Mesenteric fat pad (tissue), 1 donor: ENCODE measurements at places on chromosomes 16 and 17. TPM values are rescaled to one million over a fixed set of nuclear protein-coding genes. Genes with fewer than 3 reads are reported as not detected.

The DDX52 gene
- total RNA-seq = 19.4 TPM

The CDH3 gene
- 0.51 TPM for total RNA-seq

The MAF gene
- 100 TPM for total RNA-seq

The LRRC46 gene
- not detected for total RNA-seq

The B3GNT9 gene
- 14.0 TPM for total RNA-seq

The POLR2C gene
- 42.9 TPM for total RNA-seq

The CARD14 gene
- not detected for total RNA-seq

The KCNAB3 gene
- total RNA-seq = 1.3 TPM

The TBX21 gene
- total RNA-seq = 0.35 TPM

The CDR2L gene
- total RNA-seq = 29.9 TPM

The SYNGR3 gene
- total RNA-seq = not detected

DNA sequence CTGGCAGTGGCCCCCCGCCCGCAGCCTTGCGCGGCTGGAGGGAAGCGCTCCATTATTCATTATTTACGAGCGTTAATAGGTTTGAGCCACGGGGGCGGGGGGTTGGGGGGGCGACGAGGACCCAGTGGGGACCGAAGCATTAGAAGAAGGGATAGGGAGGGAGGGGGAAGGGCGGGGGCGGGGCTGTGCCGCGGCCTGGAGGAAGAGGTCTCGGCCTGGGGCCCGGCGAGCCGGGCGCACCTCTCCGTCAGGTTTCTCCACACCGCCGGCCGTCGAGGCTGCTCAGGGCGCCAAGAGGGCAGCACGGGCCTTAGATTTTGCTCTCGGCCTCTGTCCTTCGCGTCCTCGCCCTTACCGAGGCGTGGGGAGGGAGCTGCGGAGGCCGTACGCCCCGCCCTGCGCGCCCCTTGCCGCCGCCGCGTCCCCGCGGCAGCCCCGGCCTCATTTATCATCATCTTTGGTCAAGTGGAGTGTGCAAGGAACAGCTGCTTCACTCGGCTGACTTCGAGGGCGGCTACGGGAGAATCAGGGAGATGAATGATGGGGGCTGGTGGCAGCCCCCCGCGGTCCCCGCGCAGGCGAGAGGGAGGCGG, 54.2 kb downstream of the SREBF1 start:
- DNase-seq = no peak

GRCh38 chr17:11492511-11492910, 105.8 kb upstream of the DNAH9 start:
- DNase-seq = no peak

DNA sequence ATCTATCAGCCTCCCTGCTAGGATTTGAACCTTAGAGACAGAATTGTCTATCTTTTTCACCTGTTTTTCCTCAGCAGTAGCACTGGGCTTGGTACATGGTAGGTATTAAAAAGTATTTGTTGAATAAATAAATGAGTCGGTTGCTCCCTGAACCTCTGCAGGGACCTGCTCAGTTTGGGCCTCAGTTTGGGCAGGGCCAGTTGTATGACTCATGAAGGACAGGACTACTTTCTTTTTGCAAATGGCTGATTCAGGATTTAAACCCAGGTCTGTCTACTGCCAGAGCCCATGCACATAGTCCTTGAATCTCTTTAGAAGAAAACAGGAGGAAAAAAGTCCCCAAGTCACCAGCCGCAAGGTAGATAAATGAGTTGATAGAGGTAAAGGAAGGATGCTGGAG, 3.1 kb downstream of the MMP2 start:
- no peak for DNase-seq

DNA sequence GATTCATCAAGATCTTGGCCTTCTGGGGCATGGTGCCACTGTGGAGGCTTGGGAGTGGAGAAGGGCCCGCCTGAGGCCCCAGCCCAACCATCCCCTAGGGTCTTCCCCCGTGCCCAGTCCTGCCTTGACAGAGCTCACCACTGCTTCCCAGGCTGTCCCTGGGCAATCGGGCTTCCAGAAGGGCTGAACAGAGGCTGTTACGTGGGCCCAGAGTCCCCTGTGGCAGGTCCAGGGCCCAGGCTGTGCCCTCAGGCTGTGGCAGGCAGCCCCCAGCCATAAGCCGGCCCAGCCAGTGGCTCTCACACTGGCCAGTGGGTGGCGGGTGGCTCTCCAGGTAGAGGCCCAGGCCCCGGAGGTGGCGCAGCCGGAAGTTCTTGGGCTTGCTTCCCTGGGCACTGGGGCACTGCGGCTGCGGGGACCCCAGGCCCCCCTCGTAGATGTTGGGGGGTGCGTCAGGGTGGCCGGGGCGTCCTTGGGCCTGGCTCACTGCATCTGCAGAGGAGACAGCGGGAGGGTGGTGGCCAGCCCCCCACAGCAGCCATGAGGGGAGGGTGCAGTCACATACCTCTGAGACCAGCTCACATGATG, 809 bp downstream of the C16orf90 start:
- DNase-seq = no peak

DNA sequence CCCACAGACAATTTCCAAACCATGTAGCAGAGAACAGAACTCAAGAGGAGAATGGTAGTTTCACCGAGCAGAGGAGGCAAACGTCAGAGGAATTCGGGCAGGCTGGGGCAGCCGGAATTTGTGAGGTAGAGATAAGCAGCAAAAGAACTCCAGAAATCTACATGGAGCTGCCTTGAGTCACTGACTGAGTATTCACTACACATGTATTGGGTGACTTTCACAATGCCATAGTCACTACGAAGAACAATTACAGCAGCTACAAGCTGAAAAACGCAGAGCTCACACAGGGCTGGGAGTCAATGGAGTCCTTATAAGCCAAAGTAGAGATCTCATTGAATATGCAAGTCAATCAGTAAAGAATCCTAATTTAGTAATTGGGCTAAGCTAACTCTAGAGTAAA, 13.4 kb downstream of the CMC2 start:
- no peak for DNase-seq

- DNase-seq = no peak
Measured at GRCh38 chr16:87897521-87898505, 28.5 kb upstream of the SLC7A5 start.

DNA sequence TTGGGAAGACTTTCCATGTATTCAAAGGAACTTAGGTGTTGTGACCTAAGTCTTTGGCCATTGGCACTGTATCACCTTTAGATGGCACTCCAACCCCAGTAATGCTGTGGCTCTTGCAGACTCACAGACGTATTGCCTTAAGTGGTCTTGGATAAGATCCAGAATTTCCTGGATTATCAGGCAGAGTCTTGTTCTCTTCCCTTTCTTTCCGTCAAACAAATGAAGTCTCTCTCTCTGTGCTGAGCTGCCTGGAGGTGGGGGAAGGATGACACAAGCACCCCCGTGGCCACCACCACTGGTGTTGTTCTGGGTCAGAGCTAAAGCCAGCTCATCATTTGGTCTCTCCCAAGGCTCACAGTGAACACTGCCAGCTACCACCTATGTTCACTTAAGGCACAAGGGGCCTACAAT, 789.9 kb upstream of the KIF2B start:
- no peak for DNase-seq

DNA sequence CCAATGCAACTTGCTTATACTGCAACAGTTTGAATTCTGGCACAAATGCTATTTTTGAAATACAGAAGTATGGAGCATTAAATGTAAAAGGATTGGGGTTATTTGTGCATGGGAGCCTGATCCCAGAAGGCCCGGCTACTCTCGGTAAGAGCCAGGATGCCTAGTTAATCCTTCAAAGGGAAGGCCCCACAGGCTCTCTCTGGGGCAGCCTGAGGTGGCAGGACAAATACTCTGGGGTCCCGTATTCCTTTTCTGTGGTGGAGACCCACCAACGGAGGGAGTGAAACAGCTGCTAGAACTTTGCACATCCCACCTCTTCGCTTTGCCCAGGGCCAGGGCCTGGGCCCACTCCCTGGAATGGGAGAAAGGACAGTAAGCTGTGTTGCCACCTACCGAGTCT, 30.4 kb downstream of the ERN1 start:
- DNase-seq = no peak

GRCh38 chr17:80605326-80606066, 60.9 kb downstream of the RPTOR start:
- DNase-seq = no peak

- no peak for DNase-seq
Measured at GRCh38 chr17:60390186-60390585, 1.7 kb downstream of the USP32 start.

DNA sequence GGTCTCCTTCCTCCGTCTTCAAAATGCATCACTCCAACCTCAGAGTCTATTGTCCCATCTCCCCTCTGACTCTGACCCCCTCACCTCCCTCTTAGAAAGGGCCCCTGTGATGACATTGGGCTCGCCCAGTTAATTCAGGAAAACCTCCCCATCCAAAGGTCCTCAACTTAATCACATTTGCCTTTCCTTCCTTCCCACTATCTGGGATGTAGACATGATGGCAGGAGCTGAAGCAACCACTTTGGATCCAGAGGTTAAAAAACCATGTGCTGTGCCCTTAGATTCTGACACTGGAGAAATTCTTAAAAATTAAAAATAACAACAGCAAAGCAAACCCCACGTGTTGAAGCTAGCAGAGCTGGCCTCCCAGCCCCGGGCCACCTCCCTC, 80.2 kb downstream of the ZDHHC7 start:
- no peak for DNase-seq

GRCh38 chr17:66527335-66527734, 224.9 kb downstream of the PRKCA start:
- no peak for DNase-seq

GRCh38 chr17:10234033-10234432, 35.6 kb upstream of the GAS7 start:
- no peak for DNase-seq

GRCh38 chr17:61680921-61681320, 89.9 kb upstream of the NACA2 start:
- no peak for DNase-seq

DNA sequence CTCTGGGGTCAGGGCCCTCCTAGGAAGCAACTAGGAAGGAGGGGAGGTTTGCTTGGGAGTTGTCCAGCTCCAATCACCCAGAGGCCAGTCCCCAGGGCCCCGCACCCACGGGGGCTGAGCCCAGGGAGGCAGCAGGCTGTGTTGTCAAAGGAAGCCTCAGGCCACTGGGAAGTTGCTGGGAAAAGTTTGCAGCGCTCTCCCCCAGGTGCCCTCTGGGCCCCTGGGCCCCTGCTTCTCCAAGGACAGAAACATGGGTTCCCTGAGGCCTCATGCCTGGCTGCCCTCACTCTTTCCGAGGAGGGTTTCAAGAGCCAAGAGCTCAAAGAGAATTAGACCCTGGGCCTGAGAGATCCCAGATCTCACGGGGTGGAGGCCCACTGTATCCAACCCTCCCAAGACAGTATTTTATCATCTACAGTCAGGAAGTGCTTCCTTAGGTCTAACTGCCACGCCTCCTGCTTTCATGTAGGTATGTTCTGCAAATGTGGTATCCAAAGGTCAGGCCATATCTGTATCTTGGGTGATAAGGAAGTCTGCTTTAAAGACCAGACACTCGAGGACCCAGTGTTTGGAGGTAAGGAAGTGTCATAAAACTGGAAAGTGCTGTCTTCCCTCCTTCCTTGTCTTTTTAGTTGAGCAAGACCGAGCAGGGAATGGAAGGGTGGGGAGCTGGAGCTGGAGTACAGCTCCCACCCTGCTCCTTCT, 44.2 kb upstream of the ZNF423 start:
- DNase-seq = no peak

DNA sequence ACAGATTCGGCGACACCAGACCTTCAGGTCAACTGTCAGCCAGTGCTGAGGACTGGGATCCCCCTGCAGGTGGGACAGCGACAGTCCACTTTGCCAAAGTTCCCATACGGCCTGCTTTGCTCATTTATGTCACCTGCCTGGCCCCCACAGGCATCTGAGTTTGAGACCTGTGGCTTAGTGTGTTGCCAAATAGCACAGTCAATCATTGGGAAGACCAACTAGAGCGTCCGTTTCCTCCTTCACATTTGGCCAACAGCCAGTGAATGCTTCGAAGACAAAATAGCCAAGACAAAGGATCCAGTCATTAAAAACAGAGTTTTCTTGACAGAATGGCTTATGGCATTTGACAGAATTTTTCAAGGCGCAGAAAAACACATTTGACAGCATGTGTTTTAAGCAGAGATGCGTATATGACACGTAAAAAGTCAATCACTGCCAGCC, 113.8 kb downstream of the ABCC12 start:
- no peak for DNase-seq

DNA sequence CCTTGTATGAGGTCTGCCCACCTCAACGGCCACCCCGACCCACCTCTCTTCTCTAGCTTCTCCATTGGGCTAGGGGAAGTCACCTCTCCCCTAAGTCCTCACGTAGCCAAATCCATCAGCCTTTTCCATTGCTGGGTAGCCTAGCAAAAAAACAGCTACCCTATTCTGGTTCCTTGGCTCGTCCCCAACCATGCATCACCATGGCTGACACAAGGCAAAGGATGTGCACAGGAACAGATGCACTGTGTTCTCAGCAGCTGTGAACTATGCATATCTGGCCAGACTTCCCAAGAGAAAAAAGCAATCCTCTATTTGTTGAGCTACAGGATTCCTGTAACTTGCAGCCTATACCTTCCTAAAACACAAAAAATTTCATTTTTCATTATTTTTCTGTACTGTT, 22.0 kb upstream of the FLCN start:
- DNase-seq = no peak

GRCh38 chr16:50530277-50531236, 17.6 kb upstream of the NKD1 start:
- no peak for DNase-seq

GRCh38 chr16:87133112-87133850, 183.9 kb downstream of the C16orf95 start:
- DNase-seq = peak; percentile 68

- DNase-seq = no peak
Measured at GRCh38 chr16:24423312-24423711, 116.1 kb upstream of the RBBP6 start.
